ENCODE measurements at places on chromosomes 1 and 21. TPM values are rescaled to one million over a fixed set of nuclear protein-coding genes. Genes with fewer than 3 reads are reported as not detected.

The ANGPTL7 gene
- 3.7 TPM for polyA plus RNA-seq

The GPR37L1 gene
- polyA plus RNA-seq = 0.20 TPM

The VANGL1 gene
- 2.2 TPM for polyA plus RNA-seq

The IL12RB2 gene
- 0.05 TPM for polyA plus RNA-seq

The TRIM46 gene
- polyA plus RNA-seq = 0.18 TPM

The A3GALT2 gene
- not detected for polyA plus RNA-seq

The HECTD3 gene
- polyA plus RNA-seq = 18.5 TPM

The HES5 gene
- 0.52 TPM for polyA plus RNA-seq

The CCDC181 gene
- 1.9 TPM for polyA plus RNA-seq

The TMPRSS15 gene
- polyA plus RNA-seq = not detected

The TBX19 gene
- polyA plus RNA-seq = 0.52 TPM

The AMY1A gene
- not detected for polyA plus RNA-seq

The CSF1 gene
- 13.5 TPM for polyA plus RNA-seq

The CNR2 gene
- not detected for polyA plus RNA-seq

The GBP3 gene
- 3.5 TPM for polyA plus RNA-seq

The NDUFV3 gene
- polyA plus RNA-seq = 45.4 TPM

The PPFIA4 gene
- polyA plus RNA-seq = 29.3 TPM

The PDZK1 gene
- polyA plus RNA-seq = 0.27 TPM

The OR2G3 gene
- polyA plus RNA-seq = not detected

The F3 gene
- 16.7 TPM for polyA plus RNA-seq

The RGS7 gene
- polyA plus RNA-seq = 0.02 TPM

The KLF17 gene
- not detected for polyA plus RNA-seq

The SPRR2G gene
- polyA plus RNA-seq = not detected

The FNDC5 gene
- 106 TPM for polyA plus RNA-seq

The TGFBR3 gene
- 14.5 TPM for polyA plus RNA-seq

The GJA8 gene
- polyA plus RNA-seq = not detected

The CBS gene
- 9.0 TPM for polyA plus RNA-seq

Measured in right cardiac atrium (tissue), 5 donors.